HCT116 (cell line): ENCODE measurements at places on chromosomes 6 and 20. TPM values are rescaled to one million over a fixed set of nuclear protein-coding genes. Genes with fewer than 3 reads are reported as not detected.
A peak's percentile ranks its signal among the peaks of the same experiment; 100 is the strongest.

GRCh38 chr20:29325304-29325640 is 1932.2 kb upstream of the DEFB115 start:
- no peaks in the 10 kb centered on the region for H3K27me3 ChIP-seq
- no peak overlapping the region for H3K27ac ChIP-seq
- no peak for DNase-seq
- H3K36me3 ChIP-seq = no peaks in the 10 kb centered on the region
- no peak overlapping the region for H3K4me3 ChIP-seq

DNA sequence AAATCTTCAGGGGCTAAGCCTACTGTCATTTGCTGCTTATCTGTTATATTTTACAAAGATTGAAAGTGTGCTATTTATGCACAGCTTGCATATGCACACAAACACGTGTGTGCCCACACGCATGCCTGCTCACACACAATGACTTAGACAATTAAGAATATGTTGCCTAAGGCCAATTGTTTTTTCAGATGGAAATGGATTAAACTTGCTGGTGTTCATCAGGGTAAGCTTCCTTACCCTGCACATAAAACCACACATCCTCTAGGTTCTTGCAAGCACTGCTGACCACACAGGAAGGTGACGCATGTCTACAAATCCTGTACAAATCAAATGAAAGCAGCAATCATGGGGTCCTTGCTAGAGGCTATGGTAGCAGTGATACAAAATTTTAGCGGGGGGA is 58.4 kb downstream of the GJA10 start:
- H3K27ac ChIP-seq = no peak overlapping the region
- no peaks in the 10 kb centered on the region for H3K27me3 ChIP-seq
- DNase-seq = no peak
- H3K4me1 ChIP-seq = no peaks in the 10 kb centered on the region
- H3K36me3 ChIP-seq = no peaks in the 10 kb centered on the region

- H3K4me3 ChIP-seq = no peak overlapping the region
- no peaks in the 10 kb centered on the region for H3K4me1 ChIP-seq
- DNase-seq = no peak
- H3K27me3 ChIP-seq = no peaks in the 10 kb centered on the region
- no peak overlapping the region for H3K27ac ChIP-seq
Measured at GRCh38 chr6:47839645-47840044, 57.8 kb downstream of the OPN5 start.

- H3K4me1 ChIP-seq = no peaks in the 10 kb centered on the region
- H3K4me3 ChIP-seq = no peak overlapping the region
- H3K27ac ChIP-seq = no peak overlapping the region
- H3K27me3 ChIP-seq = no peaks in the 10 kb centered on the region; the same call in 1 of the 2 replicates
- no peaks in the 10 kb centered on the region for H3K36me3 ChIP-seq
- DNase-seq = no peak
Measured at GRCh38 chr6:159184559-159184958, 15.4 kb downstream of the FNDC1 start.

PTGIS gene
- 0.25 TPM for total RNA-seq

- H3K4me3 ChIP-seq = no peak overlapping the region
- no peaks in the 10 kb centered on the region for H3K4me1 ChIP-seq
- H3K27ac ChIP-seq = no peak overlapping the region
- H3K36me3 ChIP-seq = no peaks in the 10 kb centered on the region
Measured at GRCh38 chr6:158373214-158373613, 60.9 kb downstream of the TULP4 start.

DEFB124 gene
- not detected for total RNA-seq

DNA sequence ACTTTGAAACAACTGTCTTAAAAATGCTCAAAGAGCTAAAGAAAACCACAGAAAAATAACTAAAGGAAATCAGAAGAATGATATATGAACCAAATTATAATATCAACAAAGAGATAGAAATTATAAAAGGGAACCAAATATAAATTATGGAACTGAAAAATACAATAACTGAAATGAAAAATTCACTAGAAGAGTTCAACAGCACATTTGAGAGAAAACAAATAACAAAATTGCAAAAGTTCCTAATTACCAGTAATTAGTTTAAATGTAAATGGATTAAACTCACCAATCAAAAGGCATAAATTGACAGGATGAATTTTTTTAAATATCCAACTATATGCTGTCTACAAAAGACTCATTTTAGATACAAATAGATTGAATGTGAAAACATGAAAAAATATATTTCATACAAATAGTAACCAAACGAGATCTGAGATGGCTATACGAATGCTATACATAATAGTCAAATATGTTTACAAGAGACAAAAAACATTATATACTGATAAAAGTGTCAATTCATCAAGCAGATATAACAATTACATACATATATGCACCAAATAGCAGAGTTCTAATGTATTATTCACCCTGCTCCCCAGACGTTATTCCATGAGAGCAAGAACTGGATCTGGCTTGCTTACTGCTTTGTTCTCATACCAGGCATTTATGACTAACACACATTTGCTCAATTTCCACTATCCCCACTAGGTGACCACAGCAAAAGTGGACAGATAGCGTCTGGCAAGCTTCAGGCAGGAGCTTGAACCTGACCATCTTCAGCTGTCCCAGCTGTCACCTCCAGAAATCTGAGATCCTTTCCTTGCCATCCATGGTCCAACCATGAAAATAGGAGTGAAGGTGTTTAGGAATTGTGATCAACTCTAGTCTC is 72.4 kb upstream of the SIRPA start:
- H3K27ac ChIP-seq = no peak overlapping the region
- no peaks in the 10 kb centered on the region for H3K36me3 ChIP-seq
- H3K27me3 ChIP-seq = 0 out of 2 replicates have a peak, but pooled peaks cover 4% of the 10 kb centered on the region
- no peak overlapping the region for H3K4me3 ChIP-seq
- no peak for DNase-seq

BANF2 gene
- total RNA-seq = not detected

DNA sequence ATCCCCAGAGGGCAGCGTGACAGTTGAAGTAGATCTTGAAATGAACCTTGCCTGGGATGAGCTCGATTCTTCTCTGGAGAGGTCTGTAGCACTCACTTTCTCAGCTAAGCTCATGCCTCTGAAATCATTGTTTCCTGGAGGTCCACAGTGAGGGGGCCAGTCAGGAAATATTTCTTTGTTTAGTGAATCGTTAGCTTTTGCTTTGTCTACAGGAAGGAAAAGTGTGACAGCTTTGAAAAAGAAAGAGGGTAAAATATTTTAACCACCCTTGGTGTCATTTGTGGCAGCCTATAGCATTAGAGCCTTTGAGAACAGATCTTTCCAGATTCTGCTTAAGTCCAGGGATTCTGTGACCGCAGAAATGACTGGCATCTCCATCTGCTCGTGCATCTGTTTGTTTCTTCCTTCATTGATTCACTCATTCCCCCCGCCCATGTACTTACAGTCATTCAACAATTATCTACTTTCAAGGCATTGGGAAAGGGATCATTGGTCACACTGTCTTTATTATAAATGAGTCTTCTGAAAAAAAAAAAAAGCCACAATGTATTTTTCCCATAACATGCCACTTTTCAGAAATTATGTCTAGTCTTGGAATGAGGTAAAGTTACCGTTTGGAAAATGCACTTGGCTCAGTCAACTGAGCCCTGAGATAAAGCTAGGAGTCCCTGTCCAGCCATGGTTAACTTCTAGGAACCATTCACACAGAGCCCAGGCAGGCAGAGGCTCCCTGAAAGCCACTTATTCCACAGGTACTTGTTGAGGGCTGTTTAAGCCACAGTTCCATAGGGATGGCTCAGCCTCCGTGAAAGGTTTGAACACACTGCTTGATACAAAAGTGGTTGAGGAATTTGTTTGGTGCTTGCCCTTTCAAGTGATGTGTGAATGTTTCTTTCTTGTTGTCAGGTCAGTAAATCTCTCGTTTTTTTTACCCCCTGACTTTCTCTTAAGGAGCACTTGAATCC is 86.0 kb downstream of the TIAM2 start:
- no peaks in the 10 kb centered on the region for H3K27me3 ChIP-seq
- no peaks in the 10 kb centered on the region for H3K36me3 ChIP-seq
- H3K27ac ChIP-seq = no peak overlapping the region

GRCh38 chr6:125780540-125781313 is 10.0 kb upstream of the NCOA7 start:
- no peaks in the 10 kb centered on the region; the same call in 1 of the 2 replicates for H3K4me1 ChIP-seq
- H3K27me3 ChIP-seq = no peaks in the 10 kb centered on the region
- peak; percentile 60 for DNase-seq
- no peaks in the 10 kb centered on the region for H3K36me3 ChIP-seq

GRCh38 chr20:60221593-60221992 is 263.4 kb downstream of the CDH26 start:
- H3K4me3 ChIP-seq = no peak overlapping the region
- no peaks in the 10 kb centered on the region for H3K4me1 ChIP-seq
- H3K36me3 ChIP-seq = no peaks in the 10 kb centered on the region
- H3K27me3 ChIP-seq = no peaks in the 10 kb centered on the region
- no peak overlapping the region for H3K27ac ChIP-seq
- no peak for DNase-seq

- H3K4me3 ChIP-seq = no peak overlapping the region
- no peak overlapping the region for H3K27ac ChIP-seq
- H3K36me3 ChIP-seq = no peaks in the 10 kb centered on the region
- H3K4me1 ChIP-seq = peaks cover 3% of the 10 kb centered on the region; the same call in 1 of the 2 replicates
Measured at GRCh38 chr6:144739873-144740272, 454.7 kb downstream of the UTRN start.

PRPH2 gene
- total RNA-seq = not detected

PCSK2 gene
- not detected for total RNA-seq

CALHM4 gene
- total RNA-seq = not detected

DNA sequence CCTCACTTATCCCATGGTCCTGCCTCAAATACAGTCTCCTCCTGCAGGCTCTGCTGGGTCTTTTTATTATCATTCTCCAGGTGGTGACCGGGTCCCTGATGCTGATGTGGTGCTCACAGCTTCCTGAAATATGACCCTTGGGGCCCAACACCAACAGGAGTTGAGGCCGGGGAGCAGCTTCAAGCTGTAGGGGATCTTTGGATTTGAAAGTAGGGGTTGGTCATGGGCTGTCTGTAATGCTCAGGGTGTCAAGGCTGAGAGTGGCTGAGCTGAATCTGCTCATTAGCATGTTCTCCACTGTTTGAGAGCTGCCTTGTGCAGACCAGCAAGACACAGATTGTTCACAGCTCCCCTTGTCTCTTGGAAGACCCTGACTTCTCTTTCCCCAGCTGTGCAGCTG is 35.5 kb downstream of the HLA-F start:
- H3K36me3 ChIP-seq = no peaks in the 10 kb centered on the region
- H3K4me1 ChIP-seq = peaks cover 4% of the 10 kb centered on the region; the same call in 1 of the 2 replicates
- no peak for DNase-seq
- H3K27ac ChIP-seq = no peak overlapping the region
- no peaks in the 10 kb centered on the region for H3K27me3 ChIP-seq

DNA sequence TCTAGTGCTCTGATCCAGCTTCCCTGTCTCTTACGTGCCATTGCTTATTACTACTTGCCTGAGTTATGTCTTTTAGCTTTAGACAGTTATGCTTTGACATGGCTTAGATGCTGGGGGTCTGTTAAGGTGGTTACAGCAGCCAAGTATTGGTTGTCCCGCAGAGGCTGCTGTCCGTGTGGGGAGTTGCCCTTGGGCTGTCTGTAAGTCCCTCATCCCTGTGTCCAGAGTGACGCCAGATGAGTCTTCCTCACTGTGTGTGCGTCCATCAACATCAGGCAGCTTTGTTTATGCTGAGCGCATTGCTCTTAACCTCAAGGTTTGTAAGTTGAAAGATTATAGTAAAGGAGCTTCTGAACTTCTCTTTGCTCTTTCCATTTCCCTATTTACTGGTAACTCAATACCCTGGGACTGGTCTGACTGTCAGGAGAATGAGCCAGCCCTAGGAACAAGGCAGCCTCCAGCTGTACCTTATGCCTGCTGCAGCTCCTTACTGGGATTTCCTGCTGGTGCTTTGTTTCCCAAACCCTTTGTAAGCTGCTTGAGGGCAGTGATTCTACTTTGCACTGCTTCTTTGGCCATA is 7.2 kb downstream of the FAM120B start:
- H3K4me3 ChIP-seq = no peak overlapping the region
- H3K36me3 ChIP-seq = peaks cover 9% of the 10 kb centered on the region; the same call in 1 of the 2 replicates
- H3K27me3 ChIP-seq = no peaks in the 10 kb centered on the region

GRCh38 chr6:11233673-11234573 is 1.5 kb upstream of the NEDD9 start:
- no peak overlapping the region for H3K4me3 ChIP-seq
- no peak overlapping the region for H3K27ac ChIP-seq
- 0 out of 2 replicates have a peak, but pooled peaks cover 9% of the 10 kb centered on the region for H3K27me3 ChIP-seq
- no peak for DNase-seq

DNA sequence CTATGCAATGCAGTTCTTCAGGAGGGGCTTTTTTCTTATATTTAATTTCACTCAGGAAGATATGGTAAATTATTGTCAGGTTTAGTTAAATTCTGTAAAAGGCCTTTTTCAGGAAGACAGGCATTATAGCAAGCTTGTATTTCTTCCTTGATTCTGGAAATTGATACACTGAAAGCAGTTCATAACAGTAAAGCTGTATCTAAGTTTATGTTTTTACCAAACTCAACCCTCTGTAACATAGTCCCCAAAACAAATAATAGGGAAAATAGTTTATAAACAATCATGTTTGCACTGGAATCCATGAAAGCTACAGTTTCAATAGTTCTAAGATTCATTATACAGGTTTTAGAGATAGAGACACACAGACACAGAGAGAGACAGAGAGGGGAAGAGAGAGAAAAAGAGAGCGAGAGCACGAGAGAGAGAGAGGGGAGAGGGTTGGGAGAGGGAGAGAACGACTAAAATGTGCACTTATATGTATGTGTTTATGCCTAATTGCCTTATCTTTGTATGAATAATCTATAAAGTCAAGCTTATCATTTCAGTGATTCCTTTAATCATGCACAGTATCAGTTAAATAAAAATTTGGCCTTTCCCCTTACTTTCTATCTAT is 454.4 kb downstream of the RFPL4B start:
- no peak overlapping the region for H3K27ac ChIP-seq

DIDO1 gene
- 41.4 TPM for total RNA-seq

TASP1 gene
- 19.1 TPM for total RNA-seq

- H3K27ac ChIP-seq = no peak overlapping the region
- no peaks in the 10 kb centered on the region for H3K36me3 ChIP-seq
- no peak for DNase-seq
- no peak overlapping the region for H3K4me3 ChIP-seq
- H3K4me1 ChIP-seq = no peaks in the 10 kb centered on the region
- peaks cover 62% of the 10 kb centered on the region for H3K27me3 ChIP-seq
Measured at GRCh38 chr20:57676589-57677583, 32.9 kb downstream of the PMEPA1 start.

COL20A1 gene
- 0.34 TPM for total RNA-seq

- no peak for DNase-seq
- H3K4me3 ChIP-seq = no peak overlapping the region
- 0 out of 2 replicates have a peak, but pooled peaks cover 3% of the 10 kb centered on the region for H3K4me1 ChIP-seq
- no peaks in the 10 kb centered on the region for H3K27me3 ChIP-seq
- H3K27ac ChIP-seq = no peak overlapping the region
Measured at GRCh38 chr6:46473881-46474280, 17.4 kb downstream of the RCAN2 start.

GRCh38 chr20:44423480-44423879 is 52.2 kb upstream of the TTPAL start:
- H3K4me3 ChIP-seq = no peak overlapping the region
- H3K4me1 ChIP-seq = no peaks in the 10 kb centered on the region
- H3K27me3 ChIP-seq = no peaks in the 10 kb centered on the region
- no peak for DNase-seq
- H3K36me3 ChIP-seq = no peaks in the 10 kb centered on the region
- no peak overlapping the region for H3K27ac ChIP-seq

GRCh38 chr6:19083801-19084200 is 696.7 kb downstream of the RNF144B start:
- DNase-seq = no peak
- no peak overlapping the region for H3K4me3 ChIP-seq
- no peaks in the 10 kb centered on the region for H3K36me3 ChIP-seq
- H3K27ac ChIP-seq = no peak overlapping the region

MLN gene
- total RNA-seq = not detected
